Tibial nerve (tissue), 4 donors: ENCODE measurements at places on chromosomes 11 and 22.

DNA sequence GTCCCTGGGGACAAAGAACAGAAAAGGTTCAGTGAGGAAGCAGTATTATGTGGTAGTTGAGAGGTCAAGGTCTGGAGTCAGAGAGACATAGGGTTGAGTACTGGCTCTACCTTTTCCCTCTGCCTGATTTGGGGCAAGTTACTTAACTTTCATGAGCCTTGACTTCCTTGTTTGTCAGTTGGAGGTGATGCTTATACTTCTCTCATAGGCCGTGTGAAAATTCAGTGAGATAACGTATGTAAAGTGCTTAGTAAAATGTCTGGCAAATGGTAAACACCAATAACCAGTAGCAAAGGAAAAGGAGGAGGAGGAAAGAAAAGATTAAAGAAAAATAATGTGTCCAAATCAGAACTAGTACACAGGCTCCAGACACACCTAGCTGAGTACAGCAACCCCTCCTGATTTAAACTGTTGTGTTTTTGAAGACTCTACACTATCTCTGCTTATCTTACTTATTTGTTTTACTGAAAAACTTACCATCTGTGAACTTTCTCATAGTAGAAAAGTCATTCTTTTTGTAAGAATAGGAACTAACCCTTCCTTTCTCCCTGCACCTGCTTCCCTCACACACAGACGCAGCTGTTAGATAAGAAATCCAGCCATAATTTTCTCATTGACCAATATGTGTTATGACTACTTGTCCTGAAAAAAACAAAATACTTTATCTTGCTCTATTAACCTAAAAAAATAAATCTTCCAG, 126.9 kb downstream of the CD44 start:
- DNase-seq = no peak

DNA sequence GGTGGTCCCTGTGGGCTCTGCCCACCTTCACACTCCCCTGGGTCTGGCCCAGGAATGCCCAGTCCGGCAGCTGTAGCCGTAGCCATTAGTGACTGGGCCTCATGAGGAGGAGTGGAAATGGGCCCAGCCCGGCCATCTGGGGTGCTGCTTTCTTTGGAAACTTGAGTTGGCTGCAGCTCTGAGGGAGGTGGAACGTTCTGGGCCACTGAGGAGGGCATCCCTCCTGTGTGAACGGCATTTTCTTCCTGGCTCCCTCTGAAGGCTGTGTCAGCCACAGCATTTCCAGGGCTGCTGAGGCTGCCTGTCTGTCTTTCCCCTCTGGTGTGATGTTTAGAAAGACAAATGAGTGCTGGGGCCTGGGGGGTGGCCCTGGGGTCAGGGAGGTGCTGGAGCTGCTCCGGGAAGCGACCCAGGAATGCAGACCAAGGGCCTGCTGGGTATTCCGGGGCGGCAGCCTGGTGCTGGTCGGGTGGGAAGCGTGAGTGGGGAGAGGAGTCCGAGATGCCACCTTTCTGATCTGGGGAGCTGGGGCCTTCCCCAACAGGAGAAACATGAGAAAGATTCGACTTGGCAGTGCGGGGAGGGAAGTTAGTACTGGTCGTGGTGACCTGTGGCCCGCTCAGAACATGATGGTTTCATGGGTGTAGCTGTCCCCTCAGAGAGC, 27.1 kb downstream of the PTDSS2 start:
- DNase-seq = no peak

GRCh38 chr22:50361688-50362087, 18.6 kb downstream of the PPP6R2 start:
- no peak for DNase-seq

DNA sequence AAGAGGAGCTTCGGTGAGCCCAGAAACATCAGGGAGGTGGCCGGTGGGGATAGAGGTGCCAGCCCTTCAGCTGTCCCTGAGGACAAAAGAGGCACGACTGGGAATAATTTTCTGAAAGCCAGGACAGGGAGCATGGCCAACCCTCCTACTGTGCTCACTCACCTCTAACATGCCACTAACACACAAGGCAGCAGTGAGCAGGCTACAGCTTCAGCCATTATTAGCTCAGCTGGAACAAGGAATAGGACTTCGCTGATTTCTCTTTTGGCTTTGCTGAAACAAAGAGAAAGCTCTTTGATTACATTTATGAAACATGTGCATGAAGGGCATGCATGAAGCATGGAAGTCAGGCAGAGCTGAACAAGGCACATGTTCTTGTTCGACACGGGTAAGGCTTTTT, 12.1 kb upstream of the OR10A5 start:
- no peak for DNase-seq

DNA sequence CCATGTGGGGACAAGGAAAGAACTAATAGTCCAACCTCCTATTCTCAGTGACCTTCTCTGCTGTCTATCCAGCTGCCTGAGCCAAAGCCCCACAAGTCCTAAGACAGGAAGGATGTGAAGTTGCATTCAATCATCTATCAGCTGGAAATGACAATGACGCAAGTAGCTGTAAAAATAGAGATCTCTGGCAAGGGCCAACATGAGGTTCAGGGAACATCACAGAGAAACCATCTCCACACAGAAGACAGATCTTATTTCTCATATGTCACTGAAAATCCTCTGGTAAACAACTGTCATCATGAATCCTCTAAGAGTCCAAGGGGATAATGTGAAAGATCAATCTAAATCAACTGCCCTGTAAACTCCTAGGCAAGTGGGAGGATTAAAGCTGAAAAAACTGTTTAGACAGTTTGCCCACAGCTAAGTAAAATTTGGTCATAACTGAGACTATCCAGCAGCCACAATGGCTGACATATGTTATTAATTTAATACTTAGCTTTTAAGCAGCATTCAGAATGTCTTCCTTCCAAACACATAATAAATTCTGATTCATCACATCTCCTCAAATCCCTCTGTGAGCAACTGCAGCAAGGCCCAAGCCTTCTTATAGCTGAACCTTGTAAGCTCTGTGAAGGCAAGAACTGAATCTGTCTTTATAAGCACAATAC, 52.1 kb downstream of the ALG9 start:
- no peak for DNase-seq

DNA sequence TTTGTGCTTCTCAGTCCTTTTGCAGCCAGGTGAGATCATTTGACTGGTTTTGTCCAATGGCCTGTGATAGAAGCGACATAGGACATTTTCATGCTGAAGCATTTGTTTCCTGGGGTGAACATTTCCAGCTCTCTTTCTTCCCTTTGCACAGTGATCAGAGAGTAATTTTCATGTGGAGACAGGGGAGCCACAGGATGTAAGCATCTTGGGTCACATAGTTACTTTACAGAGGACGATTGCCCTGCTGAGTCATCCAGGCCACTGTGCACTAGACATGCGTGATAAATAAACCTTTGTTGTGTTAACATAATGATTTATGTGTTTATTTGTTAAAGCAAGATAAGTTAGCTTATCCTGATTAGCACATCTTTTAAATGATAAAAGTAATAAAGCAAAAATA, 263.5 kb upstream of the CCDC179 start:
- no peak for DNase-seq

GRCh38 chr11:1301220-1302000, 8.0 kb downstream of the TOLLIP start:
- DNase-seq = no peak

DNA sequence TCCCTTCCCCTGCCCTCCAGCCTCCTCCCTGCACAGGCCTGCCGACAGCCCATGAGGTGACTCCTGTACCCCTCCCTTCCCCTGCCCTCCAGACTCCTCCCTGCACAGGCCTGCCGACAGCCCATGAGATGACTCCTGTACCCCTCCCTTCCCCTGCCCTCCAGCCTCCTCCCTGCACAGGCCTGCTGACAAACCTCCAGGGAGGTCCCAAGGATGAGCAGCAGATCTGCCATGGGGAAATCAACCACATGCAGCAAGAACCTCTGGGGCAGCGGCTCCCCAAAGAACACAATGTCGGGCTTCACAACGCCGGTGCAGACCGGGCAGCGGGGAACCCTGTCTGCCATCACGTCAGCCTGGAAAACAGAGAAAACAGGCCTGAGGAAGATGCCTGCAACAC, 12.3 kb downstream of the SIRT3 start:
- DNase-seq = no peak

GRCh38 chr11:83278351-83278750, 7.8 kb downstream of the CCDC90B start:
- DNase-seq = no peak

DNA sequence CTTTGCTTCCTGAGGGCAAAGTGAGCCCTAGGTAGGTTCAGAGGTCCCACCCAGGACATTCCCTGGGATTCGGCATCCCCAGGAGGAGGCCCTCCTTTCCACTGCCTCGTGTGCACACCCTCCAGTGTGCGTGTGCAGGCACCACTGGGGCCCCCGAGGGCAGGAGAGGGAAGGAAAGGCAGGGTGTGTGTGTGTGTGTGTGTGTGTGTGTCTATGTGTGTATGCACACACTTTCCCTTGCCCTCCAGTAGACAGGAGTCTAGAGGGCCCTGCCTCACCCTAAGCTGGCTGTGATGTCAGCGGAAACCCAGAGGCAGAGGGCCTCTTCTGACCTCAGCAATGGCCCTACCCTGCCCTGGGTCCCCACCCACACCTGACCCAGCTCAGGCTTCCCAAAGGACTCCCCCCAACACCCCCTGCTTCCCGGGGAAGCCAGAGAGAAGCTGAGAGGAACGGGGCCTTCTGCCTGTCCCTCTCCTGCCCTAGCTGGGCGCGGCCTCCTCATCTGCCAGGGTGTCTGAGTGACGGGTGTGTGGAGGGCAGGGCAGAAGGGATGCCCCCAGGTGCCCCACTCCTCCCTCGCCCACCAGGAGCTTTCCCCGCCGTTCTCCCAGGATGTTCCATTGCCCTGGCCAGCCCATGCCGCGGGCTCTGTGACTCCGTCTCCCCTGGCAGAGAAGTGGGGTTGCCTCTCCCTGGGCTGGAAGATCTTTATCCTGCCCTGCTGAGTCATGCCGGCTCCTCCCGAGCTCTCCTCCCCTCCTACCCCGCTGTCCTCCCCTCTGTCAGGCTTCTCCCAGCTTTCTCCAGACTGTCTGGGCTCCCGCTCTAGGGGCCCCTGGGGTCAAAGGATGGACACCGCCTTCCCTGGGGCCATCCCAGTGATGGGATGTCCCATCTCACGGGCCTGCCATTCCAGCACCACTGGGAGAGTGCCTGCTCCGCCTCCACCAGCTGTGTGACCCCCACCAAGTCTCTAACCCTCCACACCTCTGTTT, 6.0 kb upstream of the CLCF1 start:
- DNase-seq = no peak

DNA sequence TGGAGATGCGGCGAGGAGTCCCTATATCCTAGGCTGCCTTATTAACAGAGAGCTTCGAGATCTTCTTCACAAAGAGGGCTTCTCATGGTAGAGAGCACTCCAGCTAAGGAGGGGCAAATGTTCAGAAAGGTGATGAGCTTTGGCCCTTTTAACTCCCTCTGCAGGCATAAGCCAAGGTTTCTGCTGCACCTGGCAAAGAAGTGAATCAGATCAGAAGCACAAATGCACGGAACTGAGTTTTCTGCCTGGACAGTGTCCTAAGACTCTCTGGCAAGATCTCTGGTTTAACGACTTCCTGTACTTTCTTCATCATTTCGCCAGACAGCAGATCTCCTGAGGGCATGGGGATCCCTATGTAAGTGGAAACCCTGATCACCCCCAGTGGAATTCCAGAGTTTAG, 37.2 kb downstream of the POU2AF3 start:
- DNase-seq = no peak

GRCh38 chr11:36748836-36749235, 150.8 kb upstream of the RAG2 start:
- DNase-seq = no peak

DNA sequence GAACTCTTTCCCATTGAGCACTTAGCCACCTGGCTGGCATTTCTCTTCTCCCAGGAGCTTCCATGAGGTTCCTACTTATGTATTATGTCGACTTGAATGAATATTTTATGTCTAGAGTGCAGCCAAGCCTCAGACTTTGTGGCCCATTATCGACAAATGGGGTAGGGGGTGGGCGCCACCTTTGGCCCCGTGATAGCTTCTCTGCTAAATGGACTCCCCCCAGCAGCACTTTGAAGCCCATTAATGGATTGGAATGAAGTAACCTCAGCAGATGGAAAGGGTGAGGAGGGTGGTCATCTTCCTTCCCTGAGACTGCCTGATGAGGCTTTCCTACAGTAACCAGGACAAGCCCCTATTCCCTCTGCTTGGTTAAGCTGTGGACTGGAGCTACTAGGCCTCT, 5.9 kb downstream of the MARK2 start:
- DNase-seq = no peak

GRCh38 chr22:45731041-45731797, 59.6 kb downstream of the ATXN10 start:
- DNase-seq = no peak

DNA sequence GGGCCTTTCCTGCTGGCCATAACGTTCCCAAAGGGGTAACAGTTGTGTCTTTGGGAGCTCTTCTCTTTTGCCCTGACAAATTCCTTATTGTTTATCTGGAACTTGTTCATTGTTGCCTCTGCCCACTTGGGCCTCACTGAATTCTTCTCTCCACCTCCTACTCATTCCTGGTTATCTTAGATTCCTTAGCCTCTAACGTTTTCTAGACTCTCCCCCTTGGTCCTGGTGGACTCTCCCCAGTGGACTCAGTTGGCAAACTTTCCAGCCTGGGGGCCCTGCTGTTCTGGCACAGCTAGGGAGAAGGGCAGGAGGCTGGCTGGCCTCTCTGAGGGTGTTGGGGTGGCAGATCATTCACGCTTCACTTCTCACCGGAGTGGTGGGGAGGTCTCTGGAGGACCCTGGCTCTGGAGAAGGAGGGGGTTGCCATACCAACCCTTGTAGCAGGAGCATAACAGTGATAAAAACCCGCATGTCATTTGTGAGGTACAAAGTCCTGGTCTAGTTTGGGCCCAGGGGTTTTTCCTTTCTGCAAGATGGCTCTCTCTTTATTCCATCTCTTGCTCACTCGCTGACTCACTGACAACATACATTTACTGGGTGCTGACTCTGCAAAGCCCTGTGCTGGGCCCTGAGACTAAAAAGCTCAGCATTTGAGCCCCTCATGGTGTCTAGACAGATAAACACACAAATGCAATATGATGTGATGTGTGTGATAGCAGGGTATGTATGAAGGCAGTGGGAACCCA, 39.7 kb downstream of the YWHAH start:
- DNase-seq = no peak
